Naive thymus-derived CD8-positive, alpha-beta T cell (primary cell): ENCODE measurements at places on chromosomes 7 and 10.

GRCh38 chr7:116258734-116259133, 48.4 kb downstream of the TES start:
- DNase-seq, result peak; percentile 16

DNA sequence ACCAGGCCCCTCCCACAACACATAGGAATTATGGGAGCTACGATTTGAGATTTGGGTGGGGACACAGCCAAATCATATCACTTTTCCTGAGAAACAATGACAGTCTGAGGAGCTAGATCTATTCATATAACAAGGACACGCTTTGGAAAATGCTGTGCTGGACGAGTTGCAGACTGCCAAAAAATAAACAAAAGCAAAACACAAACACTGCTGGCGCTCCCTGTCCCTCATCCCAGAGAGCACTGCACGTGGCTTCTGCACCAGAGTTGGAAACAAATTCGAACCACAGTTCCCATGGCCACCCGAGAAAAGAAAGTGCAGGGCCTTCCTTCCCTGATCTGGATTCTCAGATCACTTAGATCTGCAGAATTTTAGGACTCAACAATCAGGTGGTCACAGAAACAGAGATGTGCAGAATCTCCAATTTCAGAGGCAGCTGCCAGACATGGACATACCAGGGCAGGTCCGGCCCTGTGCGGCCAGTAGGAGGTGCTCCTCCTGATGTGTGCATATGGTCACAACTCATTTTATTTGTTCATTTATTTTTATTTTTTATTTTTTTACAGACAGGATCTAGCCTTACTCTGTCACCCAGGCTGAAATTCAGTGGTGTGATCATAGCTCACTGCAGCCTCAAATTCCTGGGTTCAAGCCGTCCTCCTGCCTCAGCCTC, 35.2 kb upstream of the ECHDC3 start:
- DNase-seq, result no peak

DNA sequence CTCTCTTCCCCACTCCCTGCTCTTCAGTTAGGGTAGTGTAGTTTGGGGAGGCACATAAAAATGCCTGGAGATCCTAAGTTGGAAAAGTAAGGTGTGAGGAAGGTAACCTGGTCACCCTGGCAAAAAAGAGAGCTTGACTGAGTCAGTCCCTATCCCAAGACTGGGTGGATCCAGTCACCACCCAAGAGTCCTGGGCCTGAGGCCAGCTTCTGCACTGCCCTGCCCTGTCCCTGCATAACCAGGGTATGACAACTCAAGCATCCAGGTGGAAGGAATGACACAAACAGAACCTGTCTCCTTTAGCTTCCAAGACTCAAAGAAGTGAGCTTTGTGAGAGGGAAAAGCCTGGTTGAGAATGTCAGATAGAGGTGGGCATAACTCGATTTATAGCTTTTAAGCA, 26.9 kb upstream of the SORBS1 start:
- no peak for DNase-seq

- DNase-seq, result no peak
These were observed 29.7 kb downstream of the PLPP4 start for GRCh38 chr10:120486671-120487205.

GRCh38 chr7:44283381-44284211, 41.8 kb downstream of the CAMK2B start:
- DNase-seq, result no peak

DNA sequence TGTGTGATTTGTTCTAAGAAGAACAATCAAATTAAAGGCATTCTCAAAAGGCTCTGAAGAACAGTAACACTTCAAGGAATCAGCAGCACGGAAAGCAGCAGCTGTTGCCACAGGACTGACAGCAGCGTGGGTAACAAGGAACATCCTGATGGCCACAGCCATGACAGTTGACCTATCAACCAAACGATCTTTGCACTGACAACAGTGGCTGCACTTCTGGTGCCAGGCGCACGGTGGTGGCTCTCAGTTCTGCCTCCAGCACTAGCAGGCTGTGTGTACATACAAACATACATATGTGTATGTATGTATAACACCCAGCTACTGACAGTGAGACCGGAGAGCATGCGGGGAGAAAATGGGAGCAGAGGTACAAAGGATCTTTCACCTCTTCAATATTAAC, 114.1 kb downstream of the ZFAND4 start:
- DNase-seq, result no peak

GRCh38 chr10:97159646-97160305, 26.0 kb downstream of the SLIT1 start:
- no peak for DNase-seq

- peak; percentile 21 for DNase-seq
These were observed 32.0 kb downstream of the ADAP1 start for GRCh38 chr7:922334-923107.

- no peak for DNase-seq
These were observed 536.6 kb downstream of the HTR7 start for GRCh38 chr10:90321132-90321816.

- DNase-seq, result no peak
These were observed 303.9 kb downstream of the GRID1 start for GRCh38 chr10:86062647-86063145.

DNA sequence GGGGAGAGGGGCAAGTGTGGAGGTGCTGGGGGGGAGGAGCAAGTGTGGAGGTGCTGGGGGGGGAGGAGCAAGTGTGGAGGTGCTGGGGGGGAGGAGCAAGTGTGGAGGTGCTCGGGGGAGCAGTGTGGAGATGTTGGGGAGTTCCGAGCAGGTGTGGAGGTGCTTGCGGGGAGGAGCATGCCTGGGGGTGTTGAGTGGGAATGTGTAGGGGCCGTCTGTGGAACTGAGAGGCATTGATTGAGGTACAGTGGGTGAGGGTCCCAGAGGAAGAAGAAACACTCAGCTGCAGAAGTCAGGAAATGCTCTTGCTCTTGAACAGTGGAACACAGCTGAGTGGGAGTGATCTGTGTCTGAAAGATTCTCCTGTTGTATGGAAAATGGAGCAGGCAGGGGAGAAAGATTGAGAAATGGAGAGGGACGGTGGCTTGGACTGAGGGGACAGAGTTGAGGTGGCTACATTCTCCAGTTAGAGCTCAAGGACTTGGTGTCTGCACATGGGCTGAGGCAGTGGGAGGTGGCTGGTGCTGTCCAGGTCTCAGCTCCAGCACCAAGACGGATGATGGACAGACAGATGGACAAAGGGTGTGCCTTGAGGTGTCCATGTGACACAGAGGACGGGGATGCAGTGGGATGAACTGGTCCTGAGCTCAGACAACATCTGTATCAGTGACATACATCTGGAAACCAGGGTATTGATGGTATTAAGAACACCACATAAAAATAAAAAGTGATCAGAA, 25.2 kb upstream of the NCAPG2 start:
- no peak for DNase-seq

DNA sequence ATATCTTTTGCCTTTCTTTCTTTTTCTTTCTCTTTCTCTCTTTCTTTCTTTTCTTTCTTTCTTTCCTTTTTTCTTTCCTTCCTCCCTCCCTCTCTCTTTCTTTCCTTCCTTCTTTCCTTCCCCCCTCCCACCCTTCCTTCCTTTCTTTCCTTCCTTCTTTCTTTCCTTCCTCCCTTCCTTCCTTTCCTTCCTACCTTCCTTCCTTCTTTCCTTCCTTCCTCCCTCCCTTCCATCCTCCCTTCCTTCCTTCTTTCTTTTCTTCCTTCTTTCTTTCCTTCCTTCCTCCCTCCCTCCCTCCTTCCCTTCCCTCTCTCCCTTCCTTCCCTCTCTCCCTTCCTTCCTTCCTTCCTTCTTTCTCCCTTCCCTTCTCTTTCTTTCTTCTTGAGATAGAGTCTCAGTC, 25.5 kb upstream of the CALN1 start:
- DNase-seq, result no peak

GRCh38 chr7:120165227-120165626, 107.7 kb upstream of the KCND2 start:
- no peak for DNase-seq

DNA sequence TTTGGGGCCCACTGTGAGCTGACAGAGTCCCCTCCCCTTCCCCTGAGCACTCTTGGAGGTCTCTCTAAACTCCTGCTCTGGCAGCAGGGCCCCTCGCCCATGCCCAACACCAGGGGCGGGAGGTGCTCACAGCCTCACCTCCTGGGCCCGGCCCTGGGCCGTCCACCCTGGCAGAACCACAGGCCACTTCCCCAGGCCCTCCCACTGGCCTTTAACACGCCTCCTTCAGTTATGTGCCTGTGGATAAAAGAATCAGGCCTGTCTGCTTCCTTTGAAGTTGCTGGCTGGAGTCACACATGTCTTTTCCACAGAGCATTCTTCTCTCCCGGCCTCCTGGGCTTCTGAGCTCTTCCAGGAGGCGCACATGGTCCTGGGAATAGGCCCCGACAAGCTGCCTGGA, 10.2 kb downstream of the MYL10 start:
- no peak for DNase-seq

- no peak for DNase-seq
These were observed 493.3 kb upstream of the PODXL start for GRCh38 chr7:132049462-132050304.

GRCh38 chr10:66892871-66893270, 33.0 kb upstream of the LRRTM3 start:
- no peak for DNase-seq

- no peak for DNase-seq
These were observed 8.1 kb downstream of the WDFY4 start for GRCh38 chr10:48692748-48693147.

- DNase-seq, result no peak
These were observed 52.1 kb downstream of the TBATA start for GRCh38 chr10:70733051-70733450.

DNA sequence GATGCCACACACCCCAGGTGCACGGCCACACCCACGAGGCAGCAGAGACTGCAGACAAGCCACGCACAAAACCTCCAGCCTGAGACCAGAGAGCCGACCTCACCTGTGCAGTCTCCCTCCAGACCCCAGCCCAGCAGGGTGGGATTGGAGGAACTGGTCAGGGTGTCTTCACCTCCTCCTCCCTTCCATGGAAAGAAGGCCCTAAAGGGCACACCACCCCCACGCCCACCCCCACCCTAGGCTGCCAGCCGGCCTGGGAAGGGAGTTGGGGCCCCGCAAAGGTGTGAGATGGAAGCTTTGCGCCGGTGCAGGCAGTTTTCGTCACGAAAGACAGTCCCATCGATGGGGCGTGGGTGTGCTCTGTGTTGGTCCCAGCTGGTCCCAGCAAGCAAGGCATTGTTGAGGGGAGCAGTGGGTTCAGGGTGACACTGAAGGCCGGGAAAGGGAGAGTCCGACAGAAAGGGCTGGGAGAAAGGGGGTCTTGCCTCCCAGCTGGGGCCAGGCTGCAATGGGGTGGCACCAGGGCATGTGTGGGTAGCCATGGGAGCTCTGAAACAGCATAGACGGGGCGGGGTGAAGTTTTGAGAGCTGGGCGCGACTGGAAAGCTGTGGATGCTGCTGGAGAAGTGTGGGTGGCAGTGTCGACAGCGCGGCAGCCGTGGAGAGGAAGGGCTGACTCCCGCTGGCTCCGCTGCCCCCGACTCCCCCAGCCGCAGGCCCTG, 349.2 kb downstream of the GLRX3 start:
- DNase-seq, result no peak

DNA sequence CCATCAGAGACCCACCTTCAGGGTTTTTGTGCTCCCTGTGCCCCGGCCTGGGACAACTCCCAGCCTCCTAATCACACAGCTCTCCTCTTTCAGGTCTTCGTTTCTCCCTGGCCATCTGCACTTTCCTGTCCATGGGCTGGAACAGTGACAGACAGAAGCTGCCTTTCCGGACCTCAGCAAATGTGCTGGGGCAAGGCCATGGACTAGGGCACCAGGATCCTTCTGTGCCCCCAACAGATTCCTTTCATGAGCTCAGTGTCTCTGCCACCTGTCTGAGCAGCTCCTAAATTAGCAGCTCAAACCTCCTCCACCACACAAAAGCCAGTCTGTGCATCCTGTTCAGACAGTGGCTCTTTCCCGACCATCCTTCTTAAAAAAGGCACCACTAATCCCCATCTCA, 41.9 kb upstream of the FRMD4A start:
- DNase-seq, result no peak

DNA sequence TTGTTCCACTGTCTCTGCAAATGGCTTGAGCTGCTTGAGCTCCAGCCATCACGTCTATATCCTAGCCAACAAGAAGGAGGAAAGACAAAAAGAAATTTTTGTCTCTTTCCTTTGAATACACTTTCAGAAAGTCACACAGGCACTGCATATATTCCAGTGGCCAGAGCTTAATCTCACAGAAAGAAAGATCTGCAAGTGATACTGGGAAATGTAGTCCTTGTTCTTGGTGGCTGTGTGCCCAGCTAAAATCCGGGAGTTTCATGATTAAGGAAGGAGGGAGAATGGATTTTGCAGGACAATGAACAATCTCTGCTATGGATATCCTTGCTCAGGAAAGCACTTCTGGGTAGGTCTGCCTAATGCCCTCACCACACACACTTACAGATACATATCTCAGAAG, 19.5 kb upstream of the DLG5 start:
- DNase-seq, result no peak

- DNase-seq, result peak; percentile 53
These were observed 166.1 kb downstream of the ST7 start for GRCh38 chr7:117119192-117119924.

DNA sequence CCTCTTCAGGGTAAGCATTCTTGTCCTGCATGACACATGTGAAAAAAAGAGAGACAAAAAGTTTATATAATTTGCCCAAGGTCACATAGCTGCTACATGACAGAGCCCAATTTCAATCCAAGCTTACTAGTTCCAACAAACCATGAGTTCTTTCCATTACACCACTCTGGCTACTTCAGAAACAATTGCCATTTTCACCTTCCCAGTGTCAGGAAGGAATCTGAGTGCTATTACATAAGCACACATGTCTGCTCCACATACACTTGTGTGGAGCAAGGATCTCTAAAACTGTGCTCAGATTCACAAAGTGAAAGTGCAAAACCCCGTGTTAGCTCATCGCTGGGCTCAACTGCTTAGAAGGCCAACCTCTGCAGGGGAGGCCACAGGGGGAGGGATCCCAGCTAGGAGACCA, 356.2 kb upstream of the NFE2L3 start:
- DNase-seq, result no peak

GRCh38 chr10:122013311-122013780, 24.4 kb downstream of the TACC2 start:
- DNase-seq, result no peak

GRCh38 chr7:127514499-127514898, 70.9 kb downstream of the GCC1 start:
- DNase-seq, result no peak

DNA sequence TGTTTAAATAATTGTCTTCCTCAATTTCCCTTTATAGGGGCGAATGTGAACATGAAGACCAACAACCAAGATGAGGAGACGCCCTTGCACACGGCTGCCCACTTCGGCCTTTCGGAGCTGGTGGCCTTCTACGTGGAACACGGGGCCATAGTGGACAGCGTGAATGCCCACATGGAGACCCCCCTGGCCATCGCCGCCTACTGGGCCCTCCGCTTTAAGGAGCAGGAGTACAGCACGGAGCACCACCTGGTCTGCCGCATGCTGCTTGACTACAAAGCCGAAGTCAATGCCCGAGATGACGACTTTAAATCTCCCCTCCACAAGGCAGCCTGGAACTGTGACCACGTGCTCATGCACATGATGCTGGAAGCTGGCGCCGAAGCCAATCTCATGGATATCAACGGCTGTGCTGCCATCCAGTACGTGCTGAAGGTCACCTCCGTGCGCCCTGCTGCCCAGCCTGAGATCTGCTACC, 42.1 kb downstream of the ASB4 start:
- no peak for DNase-seq
